ENCODE measurements at places on chromosomes 2 and 18. TPM values are rescaled to one million over a fixed set of nuclear protein-coding genes. Genes with fewer than 3 reads are reported as not detected.

Gene CD207
- polyA plus RNA-seq: 0.10 TPM

GRCh38 chr2:233593201-233593600 lies 24.2 kb upstream of the UGT1A8 start:
- no peak for DNase-seq

GRCh38 chr2:67999332-67999731 lies 63.5 kb downstream of the C1D start:
- no peak for DNase-seq

GRCh38 chr2:235514627-235515363 lies 21.0 kb downstream of the AGAP1 start:
- no peak for DNase-seq

Gene SH2D6
- polyA plus RNA-seq: 4.2 TPM

- DNase-seq: no peak
These were observed 99.3 kb downstream of the BIN1 start for GRCh38 chr2:127007652-127008051.

DNA sequence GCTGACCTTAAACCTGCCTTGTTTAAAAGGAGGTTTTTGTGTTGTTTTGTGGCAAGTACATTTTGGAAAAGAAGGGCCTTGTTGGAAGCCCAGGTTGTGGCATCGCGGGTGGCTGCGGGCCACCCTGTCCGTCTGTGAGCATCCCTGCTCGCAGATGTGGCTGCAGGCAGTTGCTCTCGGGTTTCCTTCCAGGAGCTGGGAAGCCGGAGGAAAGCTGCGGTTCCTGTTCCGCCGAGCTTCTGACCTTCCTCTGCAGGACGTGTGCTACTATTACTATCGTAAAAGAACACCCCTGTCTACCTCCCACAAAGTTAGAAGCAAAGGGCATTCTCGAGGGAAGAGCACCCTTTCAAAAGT lies 766 bp downstream of the MFF start:
- DNase-seq: peak; percentile 51

GRCh38 chr2:133400411-133400810 lies 167.9 kb downstream of the NCKAP5 start:
- no peak for DNase-seq

Gene HOXD11
- not detected for polyA plus RNA-seq

Gene SLC19A3
- 7.9 TPM for polyA plus RNA-seq

Gene EDAR
- not detected for polyA plus RNA-seq
